Stimulated activated CD4-positive, alpha-beta T cell treated with anti-CD3 and anti-CD28 coated beads, TNF-alpha, amount 100 ng/mL, for 1 hour (primary cell): ENCODE measurements at places on chromosomes 13 and 19.

GRCh38 chr13:52896827-52897659 is 48.6 kb upstream of the PCDH8 start:
- no peak for DNase-seq

DNA sequence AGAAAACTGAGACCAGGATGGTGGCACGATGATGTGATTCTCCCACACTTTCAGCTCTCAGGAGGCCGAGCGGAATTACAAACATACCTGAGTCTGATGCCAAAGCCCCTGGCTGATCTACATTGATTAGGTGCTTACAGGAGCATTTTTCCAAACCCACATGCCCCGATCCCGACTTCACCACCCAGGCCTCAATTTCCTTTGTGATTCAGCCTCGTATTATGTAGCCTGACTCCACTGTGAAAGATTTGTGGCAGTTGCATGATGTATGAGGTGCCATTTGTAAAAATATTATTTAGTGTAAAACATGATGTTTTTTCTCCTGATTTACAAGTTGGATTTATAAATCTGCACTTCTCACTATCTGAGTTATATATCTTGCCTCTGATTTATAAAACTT is 118.0 kb downstream of the TSHZ3 start:
- DNase-seq: no peak

DNA sequence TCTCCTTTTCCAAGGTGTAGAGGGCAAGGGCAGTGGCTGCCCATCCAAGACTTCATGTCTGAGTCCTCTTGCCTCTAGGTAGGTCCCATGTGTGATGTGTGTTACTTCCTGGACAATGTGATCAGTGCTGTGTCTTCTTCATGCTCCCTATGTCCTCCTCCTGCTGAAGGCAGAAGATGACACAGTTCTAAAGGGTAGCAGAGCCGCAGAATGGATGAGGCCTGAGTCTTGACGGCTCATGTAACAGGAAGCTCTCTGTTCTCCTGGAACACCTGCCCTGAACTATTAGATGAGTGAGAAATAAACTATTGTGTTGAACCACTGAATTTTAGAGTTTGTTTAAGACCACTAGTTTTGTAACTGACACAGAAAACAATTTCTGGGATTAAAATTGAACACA is 165.9 kb downstream of the NDFIP2 start:
- DNase-seq: no peak

GRCh38 chr19:8355631-8356402 is 8.1 kb upstream of the ANGPTL4 start:
- DNase-seq: no peak

GRCh38 chr19:33438987-33439781 is 65.7 kb downstream of the CEBPG start:
- no peak for DNase-seq

DNA sequence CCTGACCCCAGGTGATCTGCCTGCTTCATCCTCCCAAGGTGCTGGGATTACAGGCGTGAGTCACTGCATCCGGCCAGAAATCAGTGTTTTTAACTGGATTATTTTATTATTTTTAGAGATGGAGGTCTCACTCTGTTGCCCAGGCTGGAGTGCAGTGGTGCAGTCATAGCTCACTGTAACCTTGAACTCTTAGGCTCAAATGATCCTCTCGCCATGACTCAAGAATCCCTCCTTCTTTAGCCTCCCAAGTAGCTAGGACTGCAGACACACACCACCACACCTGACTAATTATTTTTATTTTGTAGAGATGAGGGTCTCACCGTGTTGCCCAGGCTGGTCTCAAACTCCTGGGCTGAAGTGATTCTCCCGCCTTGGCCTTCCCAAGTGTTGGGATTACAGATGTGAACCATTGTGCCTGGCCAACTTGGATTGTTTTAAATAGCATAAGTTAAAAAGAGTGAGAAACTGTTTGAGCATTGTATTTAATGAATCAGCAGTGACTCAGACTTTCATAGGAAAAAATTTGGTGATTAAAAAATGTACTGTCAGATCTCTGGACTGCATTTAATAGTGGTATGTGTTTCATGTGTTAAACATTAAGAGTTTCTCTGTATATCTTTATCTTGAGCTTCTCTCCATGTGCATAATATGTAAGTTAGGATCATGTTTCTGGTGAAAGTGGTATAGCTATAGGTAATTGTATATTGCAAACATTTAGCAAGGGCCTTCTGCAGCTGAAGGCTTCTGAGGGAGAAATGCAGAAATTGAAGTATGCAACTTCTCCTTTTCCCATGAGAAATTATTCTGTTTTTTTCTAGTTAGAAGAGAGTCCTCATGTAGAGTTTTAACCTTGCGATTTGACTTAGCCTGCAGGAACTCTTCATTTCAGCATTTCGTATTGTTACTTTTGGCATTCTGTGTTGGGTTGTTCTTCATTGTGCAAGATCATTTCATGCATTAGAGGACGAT is 121.2 kb downstream of the PCCA start:
- DNase-seq: no peak

- DNase-seq: no peak
Measured at GRCh38 chr13:38872693-38873092, 117.9 kb downstream of the STOML3 start.

GRCh38 chr13:103614761-103615160 is 548.5 kb upstream of the SLC10A2 start:
- DNase-seq: no peak

GRCh38 chr13:85785205-85785604 is 14.0 kb downstream of the SLITRK6 start:
- no peak for DNase-seq

DNA sequence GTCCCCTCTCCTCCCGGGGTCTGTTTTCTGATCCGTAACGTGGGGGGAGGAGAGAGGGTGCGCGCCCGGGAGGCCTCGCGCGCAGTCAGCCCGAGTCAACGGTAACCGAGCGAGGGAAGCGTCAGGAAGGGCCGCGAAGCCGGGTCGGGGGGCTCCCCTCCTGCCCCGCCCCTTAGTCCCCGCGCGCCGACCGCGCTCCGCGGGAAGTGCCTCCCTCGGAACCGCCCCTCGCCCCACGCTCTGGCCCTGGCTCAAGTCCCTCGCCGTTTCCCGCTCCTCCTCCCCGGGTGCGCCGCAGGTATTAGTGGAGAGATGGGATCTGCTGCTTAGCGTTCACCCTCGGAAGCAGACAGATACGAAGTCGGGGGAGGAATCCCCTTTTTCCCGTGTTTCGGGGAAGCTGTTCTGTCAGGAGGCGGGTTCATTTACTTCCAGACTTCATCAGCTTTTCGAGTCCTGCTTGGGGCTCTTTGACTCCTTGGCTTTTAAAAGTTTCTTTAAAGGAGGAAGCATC is 770 bp downstream of the HNRNPM start:
- DNase-seq: no peak

- DNase-seq: no peak
Measured at GRCh38 chr13:102648046-102648445, 46.8 kb downstream of the METTL21C start.

- DNase-seq: no peak
Measured at GRCh38 chr19:13010038-13010991, 15.0 kb downstream of the NFIX start.

DNA sequence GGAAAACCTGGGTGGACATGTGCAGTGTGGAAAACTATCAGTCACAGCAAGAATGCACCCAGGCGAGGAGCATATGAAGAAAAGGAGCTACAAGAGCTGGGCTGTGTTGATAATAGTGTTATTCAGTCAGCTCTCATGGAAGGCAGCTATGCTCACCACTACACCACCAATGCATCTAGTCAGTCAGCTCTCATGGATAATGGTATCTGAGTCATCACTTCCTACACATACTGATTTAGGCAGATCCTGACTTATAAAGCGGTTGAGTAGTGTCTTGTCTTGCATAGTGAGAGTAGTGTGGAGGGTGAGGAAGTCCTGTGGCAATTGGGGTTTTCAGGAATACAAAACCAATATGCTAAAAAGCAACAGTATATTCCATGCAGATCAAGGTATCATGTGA is 9.1 kb upstream of the ZNF160 start:
- no peak for DNase-seq

- DNase-seq: no peak
Measured at GRCh38 chr13:21573920-21574712, 29.9 kb downstream of the MICU2 start.

DNA sequence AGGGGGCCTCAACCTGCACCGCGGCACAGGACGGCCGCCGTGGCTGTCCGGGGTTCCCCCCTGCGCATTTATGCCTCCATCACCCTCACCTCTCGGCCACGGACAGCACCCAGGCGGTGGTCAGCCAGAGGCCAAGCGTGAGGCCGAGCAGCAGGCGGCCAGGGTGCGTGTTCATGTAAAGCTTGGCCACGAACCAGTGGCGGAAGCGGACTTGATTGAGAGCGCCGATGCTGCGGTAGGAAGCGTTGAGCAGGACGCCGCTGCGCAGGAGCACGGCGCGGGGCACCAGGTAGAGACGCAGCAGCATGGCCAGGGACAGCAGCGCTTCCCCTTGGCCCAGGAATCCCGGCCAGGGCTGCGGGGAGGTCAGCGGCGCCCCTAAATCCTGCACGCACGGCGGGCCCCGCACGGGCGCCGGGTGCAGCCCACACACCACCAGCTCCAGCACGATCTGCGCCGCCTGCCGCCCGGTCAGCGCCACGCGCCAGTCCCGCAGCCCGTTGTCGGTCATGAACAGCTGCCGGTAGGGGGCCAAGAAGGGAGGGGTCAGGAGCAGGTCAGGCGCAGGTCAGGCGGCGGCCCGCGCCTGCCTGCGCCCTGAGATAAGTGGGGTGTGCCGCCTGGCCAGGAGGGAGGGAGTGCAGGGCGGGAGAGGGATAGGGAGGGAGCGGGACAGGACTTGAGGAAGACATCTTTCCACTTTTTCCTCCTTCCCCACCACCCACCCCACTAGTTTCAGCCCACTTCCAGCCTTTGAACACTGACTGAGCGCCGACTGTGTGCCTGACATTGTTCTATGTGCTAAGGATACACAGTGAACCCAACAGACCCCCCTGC is 6.5 kb downstream of the KCNN4 start:
- DNase-seq: no peak

DNA sequence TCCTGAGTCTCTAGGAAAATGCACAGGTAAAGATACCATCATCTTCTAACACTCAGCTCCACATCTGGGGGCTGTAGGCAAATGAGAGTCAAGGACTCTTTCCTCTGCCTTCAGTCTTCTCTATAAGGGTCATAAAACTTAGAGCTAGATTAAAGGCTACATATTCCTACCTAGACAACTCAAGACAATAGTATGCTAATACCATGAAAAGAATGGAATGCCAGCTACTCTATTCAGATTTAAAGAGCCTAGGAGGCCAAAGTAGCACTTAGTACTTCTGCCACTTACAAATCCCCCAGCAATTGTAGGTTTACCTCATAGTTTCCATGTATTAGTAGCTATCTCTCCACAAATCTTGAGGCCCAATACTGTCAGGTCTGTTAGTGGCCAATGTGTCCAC is 453.0 kb downstream of the SLITRK5 start:
- no peak for DNase-seq

- no peak for DNase-seq
Measured at GRCh38 chr13:113031465-113031864, 62.5 kb downstream of the MCF2L start.

GRCh38 chr13:96388598-96388997 is 298.7 kb downstream of the HS6ST3 start:
- DNase-seq: no peak

DNA sequence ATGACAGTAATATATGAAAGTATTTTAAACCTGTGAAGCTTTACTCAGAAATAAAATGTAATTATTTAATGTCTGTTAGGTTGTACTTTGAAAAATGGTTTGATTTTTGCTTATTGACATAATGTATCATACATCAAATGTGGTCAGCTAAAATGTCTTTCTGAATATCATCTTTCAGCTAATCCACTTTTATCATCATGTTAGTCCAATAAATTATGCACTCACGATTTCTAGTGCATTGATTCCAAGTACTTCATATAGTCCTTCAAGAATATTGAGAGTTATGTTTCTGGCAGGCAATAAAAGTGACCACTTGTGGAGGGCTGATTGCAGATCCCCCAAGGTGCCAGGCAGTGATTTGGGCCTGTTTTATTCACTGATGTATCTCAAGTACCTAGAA is 1204.1 kb downstream of the OLFM4 start:
- DNase-seq: no peak

DNA sequence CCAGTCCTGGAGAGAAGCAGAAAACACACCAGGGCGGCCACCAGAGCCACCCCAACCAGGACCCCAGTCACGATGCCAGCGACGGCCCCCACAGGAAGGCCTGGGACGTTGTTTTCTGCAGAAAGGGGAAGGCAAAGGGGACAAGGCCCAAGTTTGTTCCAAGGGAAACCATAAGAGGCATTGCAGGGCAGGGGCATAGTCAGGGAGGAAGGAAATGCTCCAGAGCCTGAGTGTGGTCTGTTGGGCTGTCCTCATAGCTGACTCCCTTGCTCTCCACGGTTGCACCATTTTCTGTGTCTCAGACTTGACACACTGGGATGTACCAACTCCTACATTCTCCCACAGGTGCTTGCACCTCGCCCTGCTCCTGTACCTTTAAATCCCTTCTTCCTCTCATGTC is 5.2 kb downstream of the CEACAM4 start:
- DNase-seq: no peak

DNA sequence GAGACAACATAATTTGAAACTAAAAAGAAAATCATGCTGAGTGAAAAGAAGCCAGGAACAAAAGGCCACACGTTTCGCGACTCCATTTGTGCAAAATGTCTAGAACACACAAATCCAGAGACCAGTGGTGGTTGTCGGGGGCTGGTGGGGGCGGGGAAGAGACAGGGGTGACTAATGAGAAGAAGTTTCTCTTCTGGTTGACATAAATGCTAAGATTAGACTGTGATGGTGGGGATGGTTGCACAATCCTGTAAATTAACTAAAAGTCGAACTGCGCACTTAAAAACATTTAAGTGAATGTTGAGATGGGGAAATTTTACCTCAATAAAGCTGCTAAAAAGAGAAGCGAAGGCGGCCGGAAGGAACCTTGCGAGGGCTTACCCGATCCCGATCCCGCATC is 7.1 kb downstream of the AKAP8 start:
- DNase-seq: no peak

- no peak for DNase-seq
Measured at GRCh38 chr19:18743784-18744418, 47.2 kb downstream of the COMP start.

GRCh38 chr13:113763961-113764792 is 5.2 kb downstream of the TMEM255B start:
- no peak for DNase-seq

- no peak for DNase-seq
Measured at GRCh38 chr13:66425741-66426140, 804.4 kb downstream of the PCDH9 start.

GRCh38 chr19:33640773-33641172 is 19.0 kb downstream of the CHST8 start:
- DNase-seq: no peak

- DNase-seq: no peak
Measured at GRCh38 chr13:101289764-101290163, 126.5 kb downstream of the NALCN start.

GRCh38 chr13:51225029-51225428 is 2.8 kb downstream of the FAM124A start:
- DNase-seq: no peak

- no peak for DNase-seq
Measured at GRCh38 chr19:53511933-53512374, 26.0 kb upstream of the ZNF331 start.

DNA sequence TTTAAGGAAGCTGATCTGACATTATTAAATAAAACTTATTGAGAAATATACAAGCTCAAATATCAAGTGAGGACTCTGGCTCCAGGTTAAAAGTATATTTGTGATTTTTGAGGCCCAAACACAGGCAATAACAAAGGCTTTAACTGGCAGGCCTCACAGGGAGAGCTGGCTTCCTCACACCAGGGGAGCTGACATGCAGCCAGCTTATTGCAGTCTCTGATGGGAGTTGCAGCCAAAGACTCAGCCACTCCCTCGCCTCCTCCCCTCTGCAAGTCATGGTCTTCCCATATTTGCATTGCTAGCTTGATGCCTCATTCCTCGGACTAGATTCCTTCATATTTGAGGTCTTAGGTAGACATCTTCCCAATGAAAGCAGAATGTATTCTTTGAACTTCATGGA is 647.1 kb upstream of the SLITRK6 start:
- no peak for DNase-seq
